ENCODE measurements at places on chromosomes 3 and 15. TPM values are rescaled to one million over a fixed set of nuclear protein-coding genes. Genes with fewer than 3 reads are reported as not detected.

GRCh38 chr3:49351521-49352011, 6.6 kb downstream of the GPX1 start:
- no peak for DNase-seq

The ARGFX gene
- polyA plus RNA-seq: not detected

DNA sequence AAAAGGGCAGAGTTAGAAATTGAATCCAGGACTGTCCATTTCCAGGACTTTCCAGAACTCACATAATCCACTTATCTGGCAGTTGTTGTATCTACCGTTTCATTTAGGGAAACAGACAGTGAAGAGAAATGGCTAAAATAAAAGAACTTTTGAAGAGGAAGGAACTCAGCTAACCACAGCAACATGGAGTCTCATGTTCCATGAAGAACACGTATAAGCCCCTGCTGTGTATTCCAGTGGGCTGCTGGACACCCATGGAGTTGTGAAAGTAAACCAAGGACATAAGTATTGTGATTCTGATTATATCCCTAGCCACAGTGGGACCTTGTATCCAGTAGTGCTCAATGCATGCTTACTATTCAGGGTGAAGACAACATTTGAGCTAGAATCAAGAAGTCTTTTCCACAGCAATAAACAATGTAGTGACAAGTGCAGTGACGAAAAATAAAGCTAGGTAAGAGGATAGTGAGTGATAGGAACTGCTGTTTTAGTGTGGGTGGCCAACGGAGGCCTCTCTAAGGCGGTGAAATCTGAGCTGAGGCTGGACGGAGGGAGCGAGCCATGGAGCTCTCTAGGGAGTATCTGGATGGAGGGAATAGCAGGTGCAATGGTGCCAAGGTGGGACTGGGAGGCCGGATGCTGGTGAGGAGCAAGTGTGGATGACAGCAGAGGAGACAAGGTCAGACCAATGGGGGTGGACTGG, 26.8 kb upstream of the TRH start:
- no peak for DNase-seq

GRCh38 chr3:187773233-187774184, 28.2 kb upstream of the BCL6 start:
- DNase-seq: no peak

The EFHB gene
- 2.5 TPM for polyA plus RNA-seq

GRCh38 chr3:170802164-170803151, 67.5 kb downstream of the RPL22L1 start:
- peak; percentile 60 for DNase-seq

DNA sequence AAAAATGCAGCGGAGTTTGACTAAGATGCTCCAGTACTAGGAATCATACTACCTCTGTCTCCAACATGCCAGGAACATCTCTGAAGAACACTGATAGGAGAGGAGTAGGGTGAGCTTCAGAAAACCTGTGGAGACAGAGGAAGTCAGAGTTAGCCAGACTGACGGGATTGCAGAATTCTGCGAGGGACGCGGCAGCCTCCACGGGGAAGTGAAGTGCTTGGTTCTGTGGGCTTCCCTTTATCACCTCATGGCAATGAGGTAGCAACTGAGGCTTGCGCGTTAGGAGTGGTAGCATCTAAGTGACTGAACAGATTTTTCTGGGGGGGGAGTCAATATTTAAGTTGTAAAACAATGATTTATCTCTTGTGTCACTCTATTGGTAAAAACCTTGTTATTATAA, 226.3 kb downstream of the MCTP2 start:
- no peak for DNase-seq

The MON1A gene
- 6.6 TPM for polyA plus RNA-seq

The TEX9 gene
- polyA plus RNA-seq: 36.9 TPM

- no peak for DNase-seq
Measured at GRCh38 chr3:71127052-71127831, 456.3 kb downstream of the FOXP1 start.

DNA sequence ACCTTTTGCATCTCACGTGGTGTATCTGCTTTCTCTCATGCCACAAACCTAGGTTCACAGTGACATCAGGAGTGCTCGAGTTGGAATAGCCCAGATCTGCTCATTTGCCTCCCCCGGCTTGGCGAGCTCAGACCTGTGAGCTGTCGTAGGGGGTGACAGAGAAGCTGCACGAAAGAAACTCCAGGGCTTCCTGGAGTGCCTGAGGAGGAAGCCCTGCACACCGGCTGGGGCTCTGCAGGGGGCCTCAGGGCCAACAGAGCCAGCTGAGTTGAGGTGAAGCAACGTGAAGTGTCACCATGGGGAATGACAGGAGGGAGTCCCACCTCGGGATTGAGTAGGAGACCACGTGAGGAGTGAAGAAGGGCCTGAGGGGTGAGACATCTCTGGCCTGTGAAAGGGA, 62.5 kb downstream of the RPN1 start:
- DNase-seq: no peak
